Muscle of arm (tissue), 14 donors: ENCODE measurements at places on chromosomes 7 and 10.
A peak's percentile ranks its signal among the peaks of the same experiment; 100 is the strongest.

- no peak for DNase-seq
Observed at GRCh38 chr7:28142650-28143049, 37.9 kb downstream of the JAZF1 start.

GRCh38 chr10:124313374-124313773 lies 105.3 kb downstream of the OAT start:
- no peak for DNase-seq

DNA sequence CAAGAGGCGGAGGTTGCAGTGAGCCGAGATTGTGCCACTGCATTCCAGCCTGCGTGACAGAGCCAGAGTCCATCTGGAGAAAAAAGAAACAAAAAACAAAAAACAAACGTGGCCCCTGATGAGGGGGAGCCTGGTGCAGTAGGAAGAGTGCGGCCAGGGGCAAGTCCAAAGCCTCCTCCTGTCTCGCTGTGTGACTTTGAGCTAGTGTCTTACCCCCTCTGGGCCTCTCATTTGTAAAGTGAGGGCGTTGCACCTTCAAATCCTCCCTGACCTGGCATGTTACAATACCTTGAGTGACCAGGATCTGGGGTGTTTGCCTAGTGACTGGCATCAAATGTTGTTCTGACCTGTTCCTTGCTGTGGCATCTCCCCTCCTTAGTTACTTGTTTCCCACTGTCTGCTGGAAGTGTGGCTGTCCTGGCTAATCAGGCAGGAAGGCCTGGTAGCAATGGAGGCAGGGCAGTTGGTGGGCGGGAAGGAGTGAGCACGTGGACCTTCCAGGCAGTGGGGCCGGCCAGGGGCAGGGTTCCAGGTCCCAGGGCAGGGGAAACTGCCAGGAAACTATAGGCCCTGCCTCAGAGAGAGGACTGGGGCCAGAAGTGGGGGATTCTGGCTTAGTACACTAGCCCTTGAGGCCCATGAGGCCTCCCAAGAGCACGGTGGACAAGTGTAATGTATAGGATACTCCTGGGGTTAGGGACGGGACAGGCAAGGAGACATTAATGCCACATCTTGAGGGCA lies 24.5 kb upstream of the GOLGA7B start:
- peak; percentile 31 for DNase-seq

DNA sequence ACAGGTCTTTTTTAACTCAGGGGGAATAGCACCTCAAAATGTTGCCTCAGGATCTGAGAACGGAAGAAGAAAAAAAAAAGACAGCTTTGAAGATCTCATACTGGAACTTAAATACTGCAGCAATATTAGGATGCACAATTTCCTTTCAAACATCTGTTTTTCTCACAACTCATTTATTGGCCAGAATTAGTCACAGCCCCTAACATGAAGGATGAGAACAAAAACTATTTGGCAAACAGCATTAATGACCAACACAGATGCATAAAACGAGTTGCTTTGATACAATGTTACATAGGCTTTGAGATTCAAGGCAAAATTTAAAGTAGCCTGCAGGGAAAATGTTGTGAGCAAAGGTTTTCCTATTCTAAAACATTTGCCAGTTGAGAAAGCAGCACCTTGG lies 36.5 kb downstream of the JMJD1C start:
- DNase-seq, result peak; percentile 79

GRCh38 chr10:28375399-28376354 lies 72.8 kb upstream of the MPP7 start:
- DNase-seq, result no peak

- no peak for DNase-seq
Observed at GRCh38 chr10:126843299-126843934, 61.8 kb upstream of the DOCK1 start.

DNA sequence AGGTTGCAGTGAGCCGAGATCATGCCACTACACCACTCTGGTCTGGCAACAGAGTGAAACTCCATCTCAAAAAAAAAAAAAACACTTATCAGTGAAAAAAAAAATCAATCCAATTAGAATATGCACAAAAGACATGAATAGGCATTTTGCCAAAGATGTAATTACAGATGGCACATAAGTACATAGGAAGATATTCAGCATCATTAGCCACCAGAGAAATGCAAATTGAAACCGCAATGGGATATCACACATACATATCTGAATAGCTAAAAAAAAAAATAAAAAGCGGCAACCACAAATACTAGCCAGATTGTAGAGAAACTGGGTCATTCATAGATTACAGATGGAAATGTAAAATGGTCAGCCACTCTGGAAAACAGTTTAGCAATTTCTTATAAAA lies 1310.8 kb downstream of the XPNPEP1 start:
- no peak for DNase-seq
